ENCODE measurements at places on chromosomes 12 and 14.

DNA sequence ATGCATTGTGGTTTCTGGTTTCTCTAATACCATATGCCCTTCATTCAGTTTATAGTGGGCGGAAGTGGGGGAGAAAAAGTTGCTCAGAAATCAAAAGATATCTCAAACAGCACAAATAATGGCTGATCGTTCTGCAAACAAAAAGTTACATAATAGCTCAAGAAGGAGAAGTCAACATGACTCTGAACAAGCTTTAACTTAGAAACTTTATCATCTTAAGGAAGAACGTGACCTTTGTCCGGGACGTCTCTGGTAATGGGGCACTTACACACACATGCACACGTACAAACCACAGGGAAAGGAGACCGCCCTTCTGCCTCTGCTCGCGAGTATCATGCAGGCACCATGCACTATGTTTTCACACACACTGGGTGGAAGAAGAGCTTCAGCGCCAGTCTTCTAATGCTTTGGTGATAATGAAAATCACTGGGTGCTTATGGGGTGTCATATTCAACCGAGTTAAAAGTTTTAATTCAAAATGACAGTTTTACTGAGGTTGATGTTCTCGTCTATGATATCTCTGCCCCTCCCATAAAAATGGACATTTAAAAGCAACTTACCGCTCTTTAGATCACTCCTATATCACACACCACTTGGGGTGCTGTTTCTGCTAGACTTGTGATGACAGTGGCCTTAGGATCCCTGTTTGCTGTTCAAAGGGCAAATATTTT is 4.7 kb downstream of the FOS start:
- DNase-seq, result peak; percentile 99

GRCh38 chr14:92247341-92247740 is 75.6 kb upstream of the SLC24A4 start:
- no peak for DNase-seq

DNA sequence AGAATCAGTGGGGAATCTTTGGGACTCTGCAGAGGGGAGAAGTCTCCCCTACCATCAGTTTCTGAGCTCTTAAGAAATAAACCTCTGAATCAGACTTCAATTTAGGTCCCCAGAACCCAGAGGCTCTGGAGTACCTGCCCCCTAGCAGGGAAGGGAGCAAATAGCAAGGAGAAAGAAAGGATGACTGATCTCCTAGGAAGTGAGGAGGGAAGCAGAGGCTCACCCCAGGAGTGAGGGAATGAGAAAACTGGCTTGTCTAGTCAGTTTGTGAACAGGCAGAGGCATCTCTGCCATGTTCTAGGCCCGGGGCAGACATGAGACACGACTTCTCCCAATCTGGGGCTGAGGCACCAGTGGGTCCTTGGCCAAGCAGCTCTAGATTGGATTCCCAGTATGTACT is 24.3 kb upstream of the SMUG1 start:
- DNase-seq, result no peak

- no peak for DNase-seq
Observed at GRCh38 chr12:66674495-66675122, 4.3 kb downstream of the GRIP1 start.

DNA sequence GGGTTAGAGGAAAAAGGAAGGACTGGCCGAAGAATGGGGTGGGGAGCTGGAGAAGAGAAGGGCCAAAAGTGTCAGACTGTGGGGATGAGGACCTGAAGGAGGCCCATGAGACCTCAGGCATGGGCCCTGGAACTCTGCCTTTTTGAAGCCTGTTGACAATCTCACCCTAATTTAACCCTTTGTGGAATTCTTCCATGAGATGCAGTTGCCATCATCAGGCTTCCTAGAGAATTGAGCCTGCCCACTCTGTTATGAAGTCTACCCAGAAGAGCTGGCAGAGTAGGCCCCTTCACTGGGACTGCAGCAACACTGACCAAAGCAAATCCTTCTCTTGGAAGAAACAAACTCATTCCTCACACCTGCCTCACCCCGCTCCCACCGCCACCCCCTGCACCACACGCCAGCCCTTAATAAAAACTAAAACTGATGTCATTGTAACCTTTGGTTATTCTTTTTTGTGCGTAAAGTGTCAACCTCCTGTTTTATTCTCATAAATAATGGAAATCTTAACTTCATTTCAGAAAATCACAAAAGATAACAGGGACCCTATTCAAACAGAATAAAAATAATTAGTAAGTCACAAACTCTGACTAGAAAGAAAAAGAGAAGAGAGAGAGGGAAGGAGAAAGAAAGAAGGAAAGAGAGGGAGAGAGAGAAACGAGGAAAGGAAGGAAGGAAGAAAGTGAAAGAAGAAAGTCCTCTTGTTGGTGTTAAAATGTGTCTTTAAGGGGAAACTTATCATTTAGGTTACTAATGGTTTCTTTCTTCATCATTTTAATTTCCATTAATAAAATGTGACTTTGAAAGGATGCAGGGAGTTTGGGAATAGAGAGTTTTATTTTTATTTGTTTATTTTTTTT is 61.3 kb downstream of the CRADD start:
- no peak for DNase-seq

GRCh38 chr14:55731881-55732498 is 152.0 kb downstream of the KTN1 start:
- no peak for DNase-seq

DNA sequence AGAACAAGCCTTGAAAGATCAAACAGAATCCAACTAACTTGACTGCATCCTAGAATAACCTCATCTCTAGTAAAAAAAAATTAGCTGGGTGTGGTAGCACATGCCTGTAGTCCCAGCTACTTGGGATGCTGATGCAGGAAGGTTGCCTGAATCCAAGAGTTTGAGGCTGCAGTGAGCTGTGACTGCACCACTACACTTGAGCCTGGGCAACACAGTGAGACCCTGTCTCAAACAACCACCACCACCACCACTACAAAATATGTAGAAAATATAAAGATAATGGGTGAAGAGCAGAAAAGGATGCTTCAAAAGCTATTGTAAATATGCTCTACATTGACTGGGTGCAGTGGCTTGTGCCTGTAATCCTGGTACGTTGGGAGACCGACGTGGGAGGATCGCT is 27.3 kb downstream of the SUPT16H start:
- DNase-seq, result no peak

DNA sequence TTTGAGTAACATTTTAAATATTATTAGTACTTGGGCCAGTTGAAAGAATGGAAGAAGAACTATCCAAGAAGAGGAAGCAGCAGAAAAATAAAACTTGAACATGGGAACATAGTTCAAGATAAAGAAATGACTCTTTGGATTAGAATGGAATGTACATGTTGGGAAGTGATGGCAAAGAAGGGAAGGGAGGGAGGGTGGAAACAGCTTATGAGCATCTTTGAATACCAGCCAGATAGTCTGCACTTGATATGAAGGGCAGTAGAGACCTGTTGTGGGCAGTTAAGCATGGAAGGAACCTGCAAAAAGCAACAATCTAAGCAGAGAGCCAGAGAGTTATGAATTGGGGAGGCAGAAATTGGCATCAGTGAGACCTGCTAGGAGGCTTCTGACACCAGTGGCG is 10.0 kb upstream of the IL22 start:
- DNase-seq, result peak; percentile 24

GRCh38 chr14:89292579-89293313 is 124.3 kb downstream of the FOXN3 start:
- DNase-seq, result no peak

DNA sequence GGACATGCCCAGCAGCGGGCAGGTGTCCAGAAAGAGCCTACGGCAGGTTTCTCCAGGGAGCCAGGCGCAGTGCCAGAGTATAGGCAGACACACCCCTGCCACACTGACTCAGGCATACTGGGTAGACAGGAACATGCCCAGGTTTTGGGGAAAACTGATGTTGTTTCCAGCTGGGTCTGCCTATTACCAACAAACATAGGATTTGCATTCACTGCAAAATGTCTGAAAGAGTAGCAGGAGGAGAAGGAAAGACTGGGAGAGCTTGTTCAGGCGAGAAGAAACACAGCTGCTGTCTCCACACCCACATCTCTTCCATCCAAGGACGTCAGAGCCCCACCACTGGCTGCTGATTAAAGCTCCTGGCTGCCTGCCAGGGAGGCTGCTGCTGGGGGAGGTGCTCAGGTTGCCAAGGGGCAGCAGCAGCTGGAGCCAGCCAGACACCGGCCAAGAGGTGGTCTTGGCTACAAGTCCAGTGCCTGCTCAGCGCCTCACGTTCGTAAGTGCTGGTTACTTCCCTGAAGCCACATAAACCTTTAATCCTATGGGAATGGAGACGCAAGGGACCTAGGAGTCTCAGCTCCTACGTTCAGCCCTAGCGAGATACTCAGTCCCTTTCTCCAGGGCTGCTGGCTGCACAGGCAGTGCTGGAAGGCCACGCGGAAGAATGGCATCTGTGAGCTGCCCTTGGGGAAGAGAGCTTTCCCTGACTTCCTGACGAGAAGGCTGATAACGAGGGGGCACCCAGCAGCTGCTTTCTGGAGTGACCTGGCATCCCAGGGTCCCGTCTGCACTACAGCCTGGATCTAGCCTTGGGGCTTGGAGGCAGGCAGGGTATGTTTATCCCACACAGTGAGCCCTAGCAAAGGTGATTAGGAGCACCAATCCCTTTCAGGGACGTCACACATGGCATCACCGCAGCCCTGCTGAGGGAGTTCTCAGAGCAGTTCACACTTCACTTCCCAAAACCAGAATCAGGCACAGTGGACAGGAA is 58.1 kb downstream of the PLEKHG3 start:
- peak; percentile 91 for DNase-seq

DNA sequence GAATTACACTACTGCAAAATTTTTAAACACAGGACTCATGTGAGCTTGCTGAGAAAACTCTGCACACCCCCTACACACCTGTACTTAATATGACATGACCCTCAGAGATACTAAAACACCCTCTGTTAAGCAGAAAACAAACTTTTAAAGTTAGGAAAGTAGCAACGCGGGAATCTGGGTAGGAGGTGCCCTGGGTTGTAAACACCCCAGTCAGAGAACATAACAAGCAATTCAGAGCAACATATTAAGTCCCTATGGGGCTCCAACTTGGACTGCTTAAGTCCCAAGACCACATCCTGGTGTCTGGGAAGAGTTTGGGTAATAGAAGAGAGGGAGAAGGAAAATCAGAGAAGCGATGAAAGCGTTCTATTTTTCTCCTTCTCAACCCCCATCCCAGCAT is 1.2 kb downstream of the ATF7 start:
- peak; percentile 49 for DNase-seq

- no peak for DNase-seq
Observed at GRCh38 chr12:129635021-129635685, 268.7 kb downstream of the TMEM132D start.

- no peak for DNase-seq
Observed at GRCh38 chr14:104714681-104715080, 9.3 kb upstream of the ADSS1 start.

GRCh38 chr14:46902837-46903236 is 251.3 kb upstream of the RPL10L start:
- no peak for DNase-seq

GRCh38 chr12:113962733-113963132 is 3.4 kb downstream of the RBM19 start:
- DNase-seq, result no peak

DNA sequence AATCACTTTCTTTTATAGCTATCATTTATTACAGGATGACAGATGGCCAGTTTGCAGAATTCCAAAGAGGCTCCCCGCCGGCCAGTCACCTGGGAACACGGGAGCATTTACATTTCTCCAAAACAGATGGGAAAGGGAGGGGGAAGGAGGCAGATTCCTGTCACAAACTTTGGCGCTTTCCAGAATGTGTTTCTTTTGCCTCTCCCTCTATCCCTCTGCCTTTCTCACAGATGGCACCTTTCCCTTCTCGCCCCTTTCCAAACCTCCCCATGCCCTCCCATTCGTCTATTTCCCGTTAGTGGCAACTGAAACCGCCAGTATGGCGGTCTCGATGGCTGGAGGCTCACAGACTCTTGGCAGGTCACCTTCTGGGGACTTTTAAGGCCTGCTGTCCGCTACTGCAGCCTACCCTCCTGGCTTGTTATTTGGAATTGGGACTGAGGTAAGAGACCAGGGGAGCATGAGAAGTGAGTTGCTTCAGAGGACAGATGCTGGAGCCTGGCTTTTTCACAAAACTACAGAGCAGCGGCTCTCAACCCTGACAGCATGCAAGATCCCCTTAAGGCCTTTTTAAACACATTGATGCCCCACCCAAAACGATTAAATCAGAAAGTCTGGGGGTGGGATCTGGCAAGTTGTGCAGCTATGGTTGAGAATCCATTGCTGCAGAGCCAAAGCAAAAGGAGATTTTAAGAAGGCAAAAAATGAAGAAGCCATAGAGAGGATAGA is 161.5 kb upstream of the VASH1 start:
- no peak for DNase-seq

- DNase-seq, result no peak
Observed at GRCh38 chr12:19520646-19521415, 81.5 kb downstream of the AEBP2 start.

GRCh38 chr12:18580291-18580690 is 157.5 kb downstream of the PLCZ1 start:
- DNase-seq, result no peak

- no peak for DNase-seq
Observed at GRCh38 chr12:131494741-131495524, 216.0 kb upstream of the SFSWAP start.

DNA sequence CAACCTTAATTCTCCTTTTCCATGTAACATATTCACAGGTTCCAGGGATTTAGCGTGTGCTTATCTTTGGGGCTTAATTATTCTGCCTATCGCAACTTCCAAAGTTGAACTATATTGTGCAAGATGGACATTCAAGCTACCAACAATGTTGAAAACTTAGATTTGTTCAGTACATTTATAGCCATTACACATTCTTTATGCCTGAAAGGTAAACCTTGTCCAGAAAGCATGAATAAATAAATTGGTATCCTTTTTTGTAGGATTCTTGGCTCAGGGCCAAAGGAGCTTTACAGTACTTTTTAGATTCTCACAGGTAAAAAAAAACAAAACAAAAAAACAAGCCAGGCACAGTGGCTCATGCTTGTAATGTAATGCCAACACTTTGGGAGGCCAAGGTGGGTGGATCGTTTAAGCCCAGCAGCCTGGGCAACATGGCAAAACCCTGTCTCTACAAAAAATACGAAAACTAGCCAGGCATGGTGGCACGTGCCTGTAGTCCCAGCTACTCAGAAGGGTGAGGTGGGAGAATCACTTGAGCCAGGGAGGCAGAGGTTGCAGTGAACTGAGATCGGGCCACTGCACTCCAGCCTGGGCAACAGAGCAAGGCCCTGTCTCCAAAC is 3.3 kb downstream of the C12orf56 start:
- DNase-seq, result no peak

- DNase-seq, result no peak
Observed at GRCh38 chr14:93032421-93032936, 83.2 kb downstream of the ITPK1 start.

DNA sequence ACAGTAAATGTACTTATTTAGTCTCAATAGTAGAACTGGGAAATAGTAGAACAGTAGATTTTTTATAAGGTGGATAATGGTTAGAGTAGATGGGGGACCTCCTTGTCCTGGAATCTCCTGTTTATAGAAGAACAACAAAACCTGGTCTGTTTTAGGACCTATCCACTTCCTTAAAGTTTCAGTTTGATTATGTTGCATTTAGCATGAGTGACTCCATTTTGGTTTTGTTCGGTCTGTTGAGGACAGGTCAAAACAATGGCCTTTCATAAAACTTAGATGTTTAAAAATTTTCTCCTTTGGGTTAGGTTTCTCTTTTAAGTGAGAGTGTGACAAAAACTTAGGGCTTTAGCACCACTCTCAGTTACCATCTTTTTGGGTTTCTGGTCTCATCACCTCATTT is 308.9 kb downstream of the BTG1 start:
- no peak for DNase-seq

GRCh38 chr14:97177016-97177415 is 379.8 kb downstream of the VRK1 start:
- no peak for DNase-seq

All from mesenchymal stem cell (in vitro differentiated cells and primary cell).